Choroid plexus epithelial cell (primary cell): ENCODE measurements at places on chromosomes 7 and 10.

DNA sequence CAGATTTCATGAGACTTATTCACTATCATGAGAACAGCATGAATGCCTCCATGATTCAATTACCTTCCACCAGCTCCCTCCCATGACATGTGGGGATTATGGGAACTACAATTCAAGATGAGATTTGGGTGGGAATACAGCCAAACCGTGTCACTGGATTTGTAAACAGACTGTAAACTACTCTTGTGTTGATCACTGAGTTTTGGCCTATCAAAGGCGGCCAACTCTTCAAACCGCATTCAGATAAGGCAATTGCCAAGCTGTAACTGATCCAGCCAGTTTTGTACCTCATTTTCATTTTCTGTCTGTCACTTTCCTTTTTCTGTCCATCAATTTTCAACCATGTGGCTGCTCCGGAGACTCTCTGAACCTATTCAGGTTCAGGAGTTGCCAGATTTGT is 27.2 kb upstream of the PAPSS2 start:
- no peak for DNase-seq

DNA sequence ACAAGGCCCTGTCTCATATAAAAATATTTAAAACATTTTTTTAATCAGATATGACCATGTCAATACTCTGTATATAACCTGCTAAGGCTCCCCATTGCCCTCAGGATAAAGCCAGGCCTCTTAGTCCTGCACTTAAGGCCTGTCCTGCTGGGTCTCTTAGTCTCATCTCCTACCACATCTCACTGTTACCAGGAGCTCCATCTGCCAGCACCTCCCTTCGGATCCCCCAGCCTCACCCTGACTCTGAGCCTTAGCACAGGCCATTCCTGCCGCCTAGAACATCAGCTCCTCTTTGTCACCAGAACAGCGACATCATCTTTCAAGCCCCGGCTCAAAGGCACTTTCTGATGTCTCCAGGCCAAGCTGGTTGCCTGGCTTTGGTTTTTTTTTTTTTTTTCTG is 25.7 kb upstream of the GTF2IRD1 start:
- no peak for DNase-seq

DNA sequence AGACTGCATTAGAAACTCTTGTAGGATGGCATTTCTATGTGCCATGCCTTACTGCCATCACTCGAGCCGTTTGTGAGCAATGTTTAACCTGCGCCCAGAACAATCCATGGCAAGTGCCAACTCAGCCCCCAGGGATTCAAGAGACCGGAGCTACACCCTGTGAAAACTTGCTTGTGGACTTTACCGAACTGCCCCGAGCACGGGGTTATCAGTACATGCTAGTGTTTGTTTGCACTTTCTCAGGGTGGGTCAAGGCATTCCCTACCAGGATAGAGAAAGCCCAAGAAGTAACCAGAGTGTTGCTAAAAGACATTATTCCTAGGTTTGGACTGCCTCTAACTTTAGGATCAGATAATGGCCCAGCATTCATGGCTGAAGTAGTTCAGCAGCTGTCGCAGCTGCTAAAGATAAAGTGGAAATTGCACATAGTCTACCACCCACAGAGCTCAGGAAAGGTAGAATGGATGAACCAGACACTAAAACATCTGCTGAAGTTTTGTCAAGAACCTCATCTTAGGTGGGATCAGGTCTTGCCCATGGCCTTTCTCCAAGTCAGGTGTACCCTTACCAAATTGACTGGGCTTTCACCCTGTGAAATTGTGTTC is 8.9 kb upstream of the CYREN start:
- DNase-seq: no peak

GRCh38 chr10:7230036-7230435 is 180.8 kb downstream of the SFMBT2 start:
- no peak for DNase-seq

GRCh38 chr7:97116308-97116707 is 1.2 kb upstream of the SDHAF3 start:
- DNase-seq: no peak

DNA sequence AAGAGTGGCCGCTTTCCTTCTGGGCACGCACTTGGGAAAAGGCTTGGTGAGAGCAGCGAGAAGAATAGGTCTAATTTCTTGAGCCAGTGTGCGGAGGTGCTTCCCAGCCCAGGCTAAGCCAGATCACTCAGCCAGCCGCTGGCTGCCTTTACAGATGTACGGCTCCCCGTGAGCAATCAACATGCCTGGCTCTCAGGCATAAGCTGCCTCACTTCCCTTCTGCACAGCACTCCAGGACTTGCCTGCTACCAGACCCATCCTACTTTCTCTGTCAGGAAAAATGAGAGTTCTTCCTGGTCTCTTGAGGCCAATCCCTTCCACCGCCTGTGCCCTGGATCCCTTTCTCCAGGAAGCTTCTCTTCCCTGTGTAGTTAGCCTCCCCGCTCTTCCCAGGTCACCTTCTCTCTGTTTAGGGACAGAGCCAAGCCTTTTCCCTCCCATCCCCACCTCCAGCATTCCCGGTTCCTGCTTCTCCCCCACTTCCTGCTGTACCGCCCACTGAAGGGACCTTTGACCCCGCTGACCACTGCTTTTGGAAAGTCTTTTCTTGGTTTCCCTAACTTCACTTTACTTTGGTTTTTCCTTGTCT is 1.1 kb upstream of the ACTR3C start:
- peak; percentile 55 for DNase-seq

GRCh38 chr10:10270126-10271050 is 747.3 kb upstream of the CELF2 start:
- DNase-seq: peak; percentile 7

GRCh38 chr10:110069502-110069982 is 61.8 kb downstream of the ADD3 start:
- DNase-seq: peak; percentile 45

DNA sequence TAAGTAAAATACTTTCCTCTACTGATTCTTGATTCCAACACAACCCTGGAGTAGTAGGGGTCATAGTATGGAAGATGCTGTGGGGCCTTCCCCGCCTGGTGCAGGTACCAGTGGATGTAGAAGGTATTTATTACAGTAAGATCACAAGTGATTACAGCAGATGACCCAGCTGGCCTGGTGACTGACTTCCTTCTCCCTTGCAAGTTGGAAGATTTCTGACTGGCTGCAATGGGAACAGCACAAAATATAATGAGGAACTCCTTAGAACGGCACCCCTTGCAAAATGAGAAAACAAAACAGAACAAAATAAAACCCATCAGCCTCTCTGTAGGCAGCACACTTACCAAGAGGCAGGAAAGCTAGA is 61.7 kb upstream of the TARP start:
- no peak for DNase-seq

- DNase-seq: no peak
Measured at GRCh38 chr10:96170230-96170629, 40.1 kb downstream of the ZNF518A start.

GRCh38 chr10:104256335-104256961 is 1.8 kb downstream of the GSTO1 start:
- peak; percentile 34 for DNase-seq

- DNase-seq: no peak
Measured at GRCh38 chr7:90761584-90761983, 165.5 kb downstream of the CDK14 start.
